DND-41 (cell line): ENCODE measurements at places on chromosomes 7 and 10.

- no peak overlapping the region for H3K4me3 ChIP-seq
- H3K36me3 ChIP-seq: no peaks in the 10 kb centered on the region
- DNase-seq: no peak
- H3K27me3 ChIP-seq: no peaks in the 10 kb centered on the region
- H3K27ac ChIP-seq: no peak overlapping the region
Measured at GRCh38 chr10:16975188-16975587, 154.4 kb downstream of the CUBN start.

DNA sequence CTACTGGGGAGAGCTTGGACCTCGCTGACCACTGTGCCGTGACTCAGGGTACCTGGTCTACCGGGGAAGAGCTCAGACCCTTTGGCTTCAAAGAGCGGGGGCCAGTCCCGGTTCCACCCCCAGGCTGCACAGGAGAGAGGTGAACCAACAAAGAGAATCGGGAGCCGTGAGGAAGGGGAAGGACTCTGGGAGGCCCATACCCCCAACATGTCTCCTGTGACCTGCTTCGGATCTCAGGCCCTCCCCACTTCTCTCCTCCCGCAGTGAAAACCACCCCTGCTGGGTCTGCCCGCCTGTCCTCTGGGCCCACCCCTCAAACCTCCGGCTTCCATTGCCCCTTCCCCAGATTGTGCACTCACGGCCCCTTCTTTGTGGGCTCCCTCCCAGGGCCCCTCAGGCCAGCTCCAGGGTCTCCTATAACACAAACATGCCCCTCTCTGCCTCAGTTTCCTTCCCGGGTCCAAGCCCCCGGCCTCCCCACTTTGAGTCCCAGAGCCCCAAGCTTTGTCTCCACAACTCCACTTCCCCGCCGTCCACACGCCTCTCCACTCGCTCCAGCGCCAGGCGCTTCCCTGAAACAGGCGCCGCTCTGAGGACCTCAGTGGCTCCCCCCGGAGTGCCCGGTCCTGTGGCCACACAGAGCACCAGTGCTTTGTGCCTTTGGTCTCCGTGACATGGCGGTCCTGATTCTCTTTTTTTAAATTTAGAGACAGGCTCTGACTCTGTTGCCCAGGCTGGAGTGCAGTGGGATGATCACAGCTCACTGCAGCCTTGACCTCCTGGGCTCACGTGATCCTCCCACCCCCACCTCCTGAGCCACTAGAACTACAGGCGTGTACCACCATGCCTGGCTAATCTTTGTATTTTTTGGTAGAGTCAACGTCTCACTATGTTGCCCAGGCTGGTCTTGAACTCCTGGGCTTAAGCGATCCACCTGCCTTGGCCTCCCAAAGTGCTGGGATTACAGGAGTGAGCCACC is 7.5 kb upstream of the INTS1 start:
- H3K4me1 ChIP-seq: peaks cover 51% of the 10 kb centered on the region
- H3K27me3 ChIP-seq: no peaks in the 10 kb centered on the region
- no peak overlapping the region for H3K4me3 ChIP-seq
- H3K36me3 ChIP-seq: no peaks in the 10 kb centered on the region
- no peak for DNase-seq

DNA sequence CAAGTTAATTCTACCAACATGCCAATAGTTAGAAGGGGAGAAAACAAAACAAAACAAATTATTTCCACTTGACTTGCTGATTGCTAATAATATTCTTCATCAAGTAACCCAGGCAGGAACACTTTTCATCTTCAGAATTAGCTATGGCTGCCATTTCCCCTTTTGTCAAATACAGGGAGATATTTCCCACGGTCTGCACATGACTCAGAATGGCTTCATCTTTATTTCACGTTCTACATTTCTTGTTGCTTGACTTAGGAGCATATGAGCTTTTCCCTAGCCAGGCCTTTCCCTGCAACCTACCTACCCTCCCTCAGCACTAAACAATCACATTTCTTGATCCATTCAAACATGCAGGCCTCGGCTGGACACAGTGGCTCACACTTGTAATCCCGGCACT is 6.5 kb downstream of the CPVL start:
- no peaks in the 10 kb centered on the region for H3K36me3 ChIP-seq
- no peak overlapping the region for H3K27ac ChIP-seq
- H3K27me3 ChIP-seq: no peaks in the 10 kb centered on the region
- H3K4me1 ChIP-seq: peaks cover 3% of the 10 kb centered on the region; the same call in 1 of the 2 replicates

GRCh38 chr7:139034855-139035585 is 822 bp downstream of the ZC3HAV1L start:
- peaks cover 45% of the 10 kb centered on the region for H3K4me1 ChIP-seq
- DNase-seq: peak; percentile 65
- peak overlapping the region; percentile 48 for H3K4me3 ChIP-seq
- peak overlapping the region; percentile 89 for H3K27ac ChIP-seq
